ENCODE measurements at places on chromosomes 5 and 9.

DNA sequence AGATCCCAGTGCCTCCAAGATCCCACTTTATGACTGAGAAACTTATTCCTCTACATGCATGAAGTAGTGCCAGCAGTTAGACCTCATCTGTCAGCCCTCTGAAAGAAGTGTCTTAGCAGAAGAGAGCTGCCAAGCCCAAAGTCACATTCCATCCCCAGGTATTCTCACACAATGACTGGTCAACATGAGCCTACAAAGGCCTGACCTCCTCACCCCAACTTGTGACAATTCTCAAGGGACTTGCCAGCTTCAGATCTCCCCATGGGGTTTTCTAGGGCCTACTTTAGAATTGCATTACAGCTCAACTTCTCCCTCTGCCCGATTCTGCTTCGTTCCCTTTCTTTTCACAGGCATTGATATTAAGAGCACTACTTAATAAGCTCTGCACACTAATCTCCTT, 393.8 kb upstream of the SLC30A5 start:
- no peak for DNase-seq

DNA sequence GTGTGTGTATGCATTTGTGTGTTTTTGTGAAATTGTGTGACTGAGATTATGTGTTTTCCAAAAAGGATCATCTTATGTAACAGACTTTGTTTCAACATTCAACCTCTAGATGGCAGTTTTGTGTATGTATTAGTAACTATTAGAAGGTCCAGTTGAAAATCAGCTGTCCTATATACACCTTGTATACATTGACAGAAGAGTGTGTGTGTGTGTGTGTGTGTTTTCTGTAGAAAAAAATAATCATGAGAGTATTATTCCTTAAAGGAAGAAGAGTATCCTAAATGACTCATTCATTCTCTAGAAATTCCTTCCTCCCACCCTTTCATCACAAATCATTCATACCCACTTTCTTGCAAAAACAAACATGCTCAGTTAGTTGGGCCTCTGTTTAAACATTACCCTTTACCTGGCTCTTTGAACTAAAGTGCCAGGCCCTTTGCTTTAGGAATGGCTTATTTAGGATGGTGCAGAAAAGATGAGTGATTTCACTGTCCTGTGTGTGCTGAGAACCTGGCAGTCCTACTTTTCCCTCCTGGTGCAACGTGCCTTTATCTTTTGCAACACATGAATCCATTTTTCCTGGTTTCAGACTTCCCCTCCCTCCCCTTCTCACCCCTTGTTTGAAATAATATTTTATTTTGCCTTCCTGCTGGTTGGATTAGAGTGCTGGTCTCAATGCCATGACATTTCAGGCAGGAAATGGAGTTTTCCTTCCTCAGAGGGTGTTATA, 152.2 kb downstream of the ARHGAP26 start:
- DNase-seq: peak; percentile 56

DNA sequence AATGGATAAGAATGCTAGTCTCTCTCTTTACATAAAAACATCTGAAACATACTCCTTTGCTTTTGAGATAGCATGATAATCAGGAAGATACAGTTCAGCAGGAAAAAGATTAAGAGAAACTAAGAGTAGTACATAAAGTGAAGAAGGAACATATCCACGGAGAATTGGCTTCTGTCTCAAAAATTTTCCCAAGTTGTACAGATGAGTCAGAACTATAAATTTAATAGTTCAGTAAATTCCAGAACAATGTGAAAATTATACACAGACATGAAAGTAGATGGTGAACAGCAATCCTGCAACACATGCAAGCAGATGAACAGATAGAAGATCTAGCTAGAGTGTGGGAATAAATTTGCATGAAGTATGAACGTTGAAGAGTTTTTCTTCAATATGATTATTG, 691.4 kb upstream of the RIOK2 start:
- DNase-seq: no peak

DNA sequence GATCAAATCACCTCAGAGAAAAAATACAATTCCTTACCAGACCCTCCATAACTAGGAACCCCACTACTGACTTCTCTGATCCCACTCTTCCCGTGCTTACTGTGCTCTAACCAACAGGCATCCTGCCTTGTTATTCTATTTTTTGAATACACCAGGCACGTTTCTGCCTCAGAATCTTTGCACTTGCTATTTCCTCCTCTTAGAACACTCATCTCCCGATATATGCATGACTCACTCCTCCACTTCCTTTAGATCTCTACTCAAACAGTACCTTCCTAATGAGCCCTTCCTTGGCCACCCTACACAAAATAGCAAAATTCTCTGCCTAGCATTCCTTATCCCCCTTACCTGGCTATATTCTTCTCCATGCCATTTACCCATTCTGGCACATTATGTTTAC, 43.9 kb downstream of the MAPKAP1 start:
- DNase-seq: no peak

GRCh38 chr9:109253637-109254284, 67.1 kb downstream of the EPB41L4B start:
- no peak for DNase-seq

DNA sequence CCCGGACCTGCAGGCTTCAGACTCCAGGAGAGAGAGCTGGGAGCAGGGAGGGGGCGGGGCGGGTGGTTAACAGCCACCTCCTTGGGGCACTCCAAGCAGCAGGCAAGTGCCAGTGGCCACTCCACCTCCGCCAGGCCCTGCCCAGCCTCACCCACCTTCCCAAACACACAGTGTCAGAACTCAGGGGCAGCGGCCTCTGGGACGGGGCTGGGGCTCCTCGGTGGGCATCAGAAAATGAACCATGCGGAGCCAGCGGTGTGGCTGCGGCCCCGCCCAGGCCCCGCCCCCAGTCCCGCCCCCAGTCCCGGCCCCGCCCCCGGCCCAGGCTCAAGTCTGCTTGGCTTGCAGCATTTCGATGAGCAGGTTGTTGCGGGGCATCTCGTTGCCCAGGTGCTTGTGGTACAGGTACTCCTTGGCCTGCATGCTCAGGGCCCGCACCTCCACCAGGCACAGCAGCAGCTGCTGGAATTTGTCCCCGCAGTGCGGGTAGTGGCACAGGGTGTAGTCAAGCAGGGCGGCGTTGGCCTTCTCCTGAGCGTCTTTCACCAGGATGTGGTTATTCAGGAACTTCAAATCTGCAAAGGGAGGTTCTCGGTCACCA, 24.7 kb downstream of the NR5A1 start:
- no peak for DNase-seq

DNA sequence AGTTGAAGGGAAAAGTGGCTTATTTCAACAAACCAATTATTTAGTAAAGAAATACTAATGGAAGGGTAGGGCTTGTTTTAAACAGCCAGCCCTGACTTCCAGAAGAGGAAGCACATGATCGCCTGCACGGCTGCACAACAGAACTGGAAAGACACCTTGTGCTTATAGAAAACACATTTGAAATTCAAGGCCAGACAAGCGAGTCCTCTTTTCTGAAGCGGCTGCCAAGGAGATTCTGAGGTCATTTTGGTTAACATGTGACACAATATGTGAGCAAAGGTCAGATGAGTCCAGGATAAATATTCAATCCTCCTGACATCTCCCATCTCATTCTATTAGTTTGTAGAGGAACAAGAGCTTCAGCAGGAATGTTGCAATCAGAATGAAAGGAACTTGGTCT, 461.4 kb upstream of the ST8SIA4 start:
- DNase-seq: no peak

GRCh38 chr9:114033397-114034103, 44.5 kb downstream of the AMBP start:
- peak; percentile 15 for DNase-seq
